ENCODE measurements at places on chromosomes 2 and 18.

DNA sequence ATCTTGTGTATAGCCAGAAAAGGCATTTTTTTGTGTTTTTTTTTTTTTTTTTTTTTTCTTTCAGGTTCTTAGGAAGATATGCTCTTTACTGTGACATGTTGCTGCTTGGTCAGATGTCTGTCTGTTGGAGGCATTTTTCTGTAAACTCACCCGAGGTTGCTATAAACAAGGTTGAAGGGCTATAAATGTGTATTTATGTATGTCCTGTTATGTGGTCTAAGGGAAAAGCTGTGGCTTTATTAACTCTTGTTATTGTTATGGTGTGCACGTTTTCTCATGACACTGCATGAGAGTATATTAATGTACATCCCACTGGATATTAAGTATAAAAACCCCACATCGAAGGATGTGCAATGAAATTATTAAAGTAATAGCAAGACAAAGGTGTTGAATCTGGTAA is 102.0 kb downstream of the ZNF532 start:
- no peak for DNase-seq

GRCh38 chr2:145360129-145360790 is 840.3 kb upstream of the ZEB2 start:
- no peak for DNase-seq

GRCh38 chr18:70289351-70290312 is 787 bp downstream of the SOCS6 start:
- peak; percentile 15 for DNase-seq

GRCh38 chr2:24330161-24330560 is 30.2 kb downstream of the ITSN2 start:
- DNase-seq: no peak
